ENCODE measurements at places on chromosomes 7 and 10.
A peak's percentile ranks its signal among the peaks of the same experiment; 100 is the strongest.

GRCh38 chr10:33190406-33190805 lies 144.1 kb downstream of the NRP1 start:
- no peak for DNase-seq

DNA sequence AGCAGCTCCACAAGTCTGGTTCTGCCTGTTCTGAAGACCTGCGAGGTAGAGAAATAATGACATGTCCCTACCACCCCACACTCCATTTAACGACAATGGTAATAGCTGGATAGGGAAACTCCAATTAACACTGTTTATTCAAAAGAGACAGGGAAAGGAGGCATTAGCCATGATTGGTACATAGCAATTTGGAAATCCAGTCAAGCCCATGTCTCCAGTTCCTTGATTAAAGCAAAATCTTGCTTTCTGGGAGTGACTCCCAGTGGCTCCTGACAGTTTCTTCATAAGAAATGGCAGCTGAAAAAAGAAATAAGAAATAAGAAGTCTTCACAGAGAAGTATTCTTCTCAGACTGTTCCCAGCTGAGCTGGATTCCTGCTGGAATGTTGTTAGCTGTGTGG lies 140.7 kb upstream of the LYZL2 start:
- DNase-seq = no peak

- no peak for DNase-seq
Observed at GRCh38 chr7:47407821-47408674, 173.9 kb downstream of the TNS3 start.

DNA sequence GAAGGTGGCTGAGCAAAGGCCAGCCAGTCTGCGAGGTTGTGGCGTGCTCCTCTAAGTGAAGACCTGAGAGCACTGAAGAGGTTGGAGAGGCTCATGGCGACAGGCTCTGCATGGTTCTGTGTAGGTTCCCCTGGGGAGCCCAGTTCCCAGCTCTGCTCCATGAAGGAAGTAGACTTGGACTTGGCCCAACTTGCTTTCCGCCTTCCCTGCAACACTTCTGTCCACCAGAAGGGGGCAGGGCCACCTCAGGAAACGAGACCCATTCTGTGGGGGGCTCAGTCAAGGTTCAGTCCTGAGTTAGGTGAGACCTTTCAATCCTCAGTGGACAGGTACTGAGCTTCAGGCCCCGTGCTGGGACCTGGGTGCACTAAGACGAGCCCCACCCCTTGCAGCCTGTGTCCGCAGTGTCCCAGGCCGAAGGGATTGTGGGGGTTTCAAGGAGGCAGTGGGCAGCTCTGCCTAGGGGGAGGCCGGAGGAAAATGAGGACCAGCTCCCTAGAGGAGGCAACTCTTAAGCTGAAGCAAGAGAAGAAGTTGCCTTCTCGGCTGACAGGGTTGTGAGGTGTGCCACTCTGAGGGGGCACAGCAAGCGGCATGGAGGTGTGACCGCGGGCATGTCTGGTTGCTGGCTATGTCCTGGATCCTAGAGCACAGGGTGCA lies 15.0 kb upstream of the PCBD1 start:
- DNase-seq = no peak

DNA sequence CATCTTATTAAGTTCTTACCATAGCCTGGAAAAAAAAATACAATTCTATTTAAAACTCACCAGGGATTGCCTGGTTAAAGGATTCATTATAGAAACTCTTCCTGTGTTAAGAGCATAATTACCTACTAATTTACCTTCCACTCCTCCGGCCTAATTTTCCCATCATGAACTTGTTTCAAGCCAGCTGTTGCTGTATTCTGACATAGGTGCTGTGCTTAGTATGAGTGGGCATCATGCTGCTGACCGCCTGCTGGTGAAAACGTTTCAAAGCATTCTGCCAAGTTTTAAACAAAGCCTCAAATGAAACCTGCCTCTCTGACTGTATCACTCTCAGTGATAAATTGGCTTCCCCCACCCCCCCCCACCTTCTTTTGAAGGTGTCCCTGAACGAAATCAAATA lies 47.8 kb upstream of the KCNMA1 start:
- no peak for DNase-seq

DNA sequence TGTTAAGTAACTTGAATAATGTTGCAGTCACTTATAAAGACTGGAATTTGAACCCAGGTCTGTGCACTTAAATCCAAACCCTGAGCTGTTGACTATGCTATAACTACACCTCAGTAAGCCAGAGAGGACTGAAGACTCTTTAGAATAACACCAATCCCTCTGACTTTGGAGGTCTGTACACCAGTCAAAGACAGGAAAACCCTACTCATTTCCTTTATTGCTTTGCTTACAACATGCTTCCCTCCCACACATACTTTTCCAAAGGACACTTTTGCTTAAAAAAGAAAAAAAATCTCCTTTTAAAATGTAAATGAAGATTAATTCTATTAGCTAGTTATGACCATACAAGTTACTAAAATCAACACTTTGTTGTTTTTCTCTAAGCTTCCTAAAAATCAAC lies 184.7 kb upstream of the KCTD7 start:
- DNase-seq = no peak

DNA sequence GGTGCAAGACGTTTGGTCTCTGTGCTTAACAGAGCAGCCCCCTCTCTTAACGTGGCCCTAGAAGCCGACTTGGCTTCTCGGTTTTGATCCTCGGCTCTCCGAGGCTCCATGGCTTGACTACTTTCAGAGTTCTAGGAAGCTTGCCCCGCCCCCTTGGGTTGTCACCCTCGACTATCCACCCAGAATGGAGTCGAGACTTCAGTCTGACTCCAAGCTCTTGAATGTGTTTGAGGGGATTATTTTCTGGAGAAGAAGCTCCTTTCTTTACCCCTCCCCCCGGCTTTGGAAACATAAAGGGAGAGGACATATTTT lies 448 bp downstream of the SEC24C start:
- peak; percentile 72 for DNase-seq

- no peak for DNase-seq
Observed at GRCh38 chr7:80773787-80774508, 135.5 kb downstream of the CD36 start.

GRCh38 chr7:144109283-144109682 lies at the start of gene OR2A2:
OR2A2 (plus strand) TSS chr7:144109583; CDS start chr7:144109583, 0 bp downstream.
- DNase-seq = no peak

GRCh38 chr10:30353851-30354250 lies 4.8 kb upstream of the MTPAP start:
- no peak for DNase-seq

- no peak for DNase-seq
Observed at GRCh38 chr7:40093631-40094350, 40.6 kb downstream of the MPLKIP start.

DNA sequence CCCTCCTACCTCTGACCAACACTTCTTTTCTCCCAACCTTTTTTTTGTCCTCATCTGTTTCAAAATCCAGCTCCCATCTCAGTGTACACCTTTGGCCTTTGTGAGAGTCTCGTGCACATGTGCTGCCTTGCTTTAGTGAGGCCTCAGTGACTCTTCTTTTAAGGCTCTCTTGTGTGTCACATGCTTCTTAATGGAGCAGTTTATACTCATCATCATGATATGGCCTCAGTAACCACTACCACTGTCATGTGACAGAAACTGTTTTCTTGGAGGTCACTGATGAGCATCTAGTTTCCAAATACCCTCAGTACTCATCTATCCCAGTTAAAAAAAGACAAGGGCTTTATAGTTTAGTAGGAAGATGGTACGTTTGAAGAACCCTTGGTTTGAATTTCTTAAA lies 8.1 kb upstream of the ARHGAP22 start:
- DNase-seq = no peak

DNA sequence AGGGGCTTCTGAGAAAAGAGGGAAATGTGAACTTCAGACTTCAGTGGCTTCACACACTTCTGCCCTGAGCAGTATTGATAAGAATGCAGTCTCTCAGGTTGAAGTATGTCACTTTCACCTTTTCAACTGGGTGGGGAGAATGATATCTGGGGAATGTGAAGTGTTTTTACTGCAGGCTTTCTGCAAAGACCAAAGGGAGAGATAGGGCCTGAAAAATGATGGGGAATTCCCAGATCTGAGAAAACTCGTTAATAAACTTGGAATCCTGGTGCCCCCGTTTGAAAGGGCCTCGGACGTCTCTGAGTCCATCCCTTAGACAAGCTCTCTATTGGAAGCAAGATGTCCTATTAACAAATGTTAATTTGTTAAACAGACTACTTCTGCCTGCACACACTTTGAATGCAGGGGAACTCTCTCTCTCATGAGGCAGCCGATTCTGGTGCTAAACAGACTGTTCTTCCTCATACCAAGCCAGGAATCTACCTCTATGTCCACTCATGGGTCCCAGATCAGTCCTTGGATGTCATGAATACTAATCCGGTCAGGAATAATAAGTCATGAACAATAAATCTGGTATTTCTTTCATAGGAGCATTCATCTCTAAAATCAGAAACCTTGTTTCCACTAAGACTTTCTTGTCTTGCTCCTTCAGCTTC lies 193.6 kb downstream of the JCAD start:
- no peak for DNase-seq

DNA sequence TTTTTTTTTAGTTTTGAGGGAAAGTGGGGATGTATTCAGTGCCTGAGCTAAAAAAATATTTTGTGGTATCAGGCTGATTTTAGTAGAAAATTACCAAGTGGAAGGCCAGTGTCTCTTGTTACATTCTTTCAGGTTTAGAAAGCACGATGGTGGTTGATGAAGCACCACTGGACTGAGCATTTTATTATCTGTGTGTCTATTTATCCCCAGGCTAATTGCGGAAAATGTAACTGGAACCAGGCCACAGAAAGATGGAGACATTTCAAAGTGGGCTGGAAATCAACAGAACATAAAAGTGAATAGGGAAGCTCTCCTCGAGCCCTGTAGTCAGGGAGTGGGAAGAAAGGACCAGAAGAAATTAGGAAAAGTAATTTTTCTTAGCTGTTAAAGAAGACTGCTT lies 261.0 kb downstream of the STK31 start:
- no peak for DNase-seq

DNA sequence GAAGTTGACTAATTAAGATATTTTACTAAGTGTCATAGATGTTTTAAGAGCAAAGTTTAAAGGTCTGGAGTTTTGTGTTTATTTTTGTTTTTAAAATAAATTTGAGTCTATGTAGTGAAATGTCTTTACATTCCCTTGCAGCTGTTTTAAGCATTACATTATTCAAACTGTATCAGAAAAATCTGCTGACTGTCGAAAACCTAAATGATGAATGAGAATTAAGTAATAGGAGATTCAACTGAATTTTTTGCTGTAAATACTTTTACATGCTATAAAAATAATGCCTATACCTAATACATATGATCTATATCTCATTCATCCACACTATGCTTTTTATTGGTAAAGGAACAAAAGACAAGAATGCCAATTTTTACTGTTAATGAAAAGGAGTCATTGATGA lies 227.2 kb downstream of the CSTF2T start:
- DNase-seq = no peak

DNA sequence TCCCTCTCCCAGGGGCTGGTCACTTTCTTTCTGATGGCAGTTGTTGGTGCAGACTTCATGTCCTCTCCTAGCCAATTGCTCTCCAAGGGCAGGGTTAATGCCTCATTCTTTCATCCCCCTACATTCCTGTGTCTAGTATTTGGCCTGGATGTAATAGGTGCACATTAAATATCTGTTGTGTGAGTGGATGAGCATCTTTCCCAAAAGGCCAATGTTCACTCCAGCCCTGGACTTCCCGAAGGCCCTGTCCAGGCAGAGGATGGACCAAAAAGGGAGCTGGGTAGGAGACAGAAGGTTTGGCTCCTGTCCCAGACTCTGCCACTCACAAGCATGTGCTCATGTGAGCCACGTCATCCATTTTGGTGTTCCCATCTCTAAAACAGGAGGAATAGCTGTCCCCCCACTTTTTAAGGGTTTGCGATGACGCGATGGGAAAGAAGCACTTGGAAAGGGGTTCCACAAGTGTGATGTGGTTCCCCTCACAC lies 47.5 kb downstream of the RGS10 start:
- DNase-seq = no peak

DNA sequence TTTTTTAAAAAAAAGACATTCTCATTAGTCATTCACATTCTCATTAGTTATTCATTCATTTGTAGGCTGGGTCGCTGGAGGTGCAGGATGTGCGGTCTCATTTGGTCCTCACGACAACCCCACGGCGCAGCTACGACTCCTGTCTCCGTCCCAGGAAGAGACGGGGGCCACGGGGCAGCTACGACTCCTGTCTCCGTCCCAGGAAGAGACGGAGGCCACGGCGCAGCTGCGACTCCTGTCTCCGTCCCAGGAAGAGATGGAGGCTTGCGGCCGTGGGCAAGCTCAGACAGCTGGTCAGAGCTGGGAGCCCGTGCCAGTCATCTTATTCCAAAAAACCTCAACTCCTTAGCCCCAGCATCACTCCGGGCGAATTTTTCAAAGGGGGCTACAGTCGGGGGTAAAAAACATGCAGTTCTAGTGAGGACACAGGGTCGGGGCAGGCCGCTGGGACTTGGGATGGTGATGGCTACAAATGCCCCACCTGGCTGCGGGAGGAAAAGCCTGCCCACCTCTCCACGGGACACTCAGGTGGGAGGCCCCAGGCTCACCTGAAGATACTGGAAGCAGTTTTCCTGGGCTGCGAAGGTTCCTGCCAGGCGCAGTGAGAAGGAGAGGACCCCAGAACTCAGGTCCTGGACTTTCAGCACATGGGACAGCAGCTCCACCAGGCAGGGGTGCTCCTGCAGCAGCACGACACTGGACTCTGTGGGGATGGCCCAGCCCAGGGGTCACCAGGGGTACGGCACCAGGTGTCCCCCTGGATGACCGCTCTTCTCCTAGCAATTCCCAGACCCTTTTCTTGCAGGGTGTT lies 8.3 kb downstream of the BRAT1 start:
- no peak for DNase-seq

DNA sequence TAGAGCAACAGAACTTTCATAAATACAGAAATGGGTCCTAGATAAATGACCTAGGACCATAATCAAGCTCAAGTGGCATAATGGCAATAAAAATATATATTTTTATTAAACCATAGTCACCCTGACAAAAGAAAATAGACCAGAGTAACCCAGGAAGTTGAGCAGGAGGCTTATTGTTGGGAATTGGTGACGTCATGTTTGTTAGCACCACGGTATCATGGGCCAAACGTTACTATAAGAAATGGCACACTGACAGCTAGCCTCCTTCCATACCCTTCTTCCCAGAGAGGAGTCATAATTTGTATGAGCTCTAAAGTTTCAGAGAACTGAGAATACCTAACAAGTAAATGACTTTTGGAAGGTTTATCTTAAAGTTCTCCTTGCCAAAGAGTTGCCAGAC lies 1698.2 kb downstream of the REEP3 start:
- DNase-seq = no peak

DNA sequence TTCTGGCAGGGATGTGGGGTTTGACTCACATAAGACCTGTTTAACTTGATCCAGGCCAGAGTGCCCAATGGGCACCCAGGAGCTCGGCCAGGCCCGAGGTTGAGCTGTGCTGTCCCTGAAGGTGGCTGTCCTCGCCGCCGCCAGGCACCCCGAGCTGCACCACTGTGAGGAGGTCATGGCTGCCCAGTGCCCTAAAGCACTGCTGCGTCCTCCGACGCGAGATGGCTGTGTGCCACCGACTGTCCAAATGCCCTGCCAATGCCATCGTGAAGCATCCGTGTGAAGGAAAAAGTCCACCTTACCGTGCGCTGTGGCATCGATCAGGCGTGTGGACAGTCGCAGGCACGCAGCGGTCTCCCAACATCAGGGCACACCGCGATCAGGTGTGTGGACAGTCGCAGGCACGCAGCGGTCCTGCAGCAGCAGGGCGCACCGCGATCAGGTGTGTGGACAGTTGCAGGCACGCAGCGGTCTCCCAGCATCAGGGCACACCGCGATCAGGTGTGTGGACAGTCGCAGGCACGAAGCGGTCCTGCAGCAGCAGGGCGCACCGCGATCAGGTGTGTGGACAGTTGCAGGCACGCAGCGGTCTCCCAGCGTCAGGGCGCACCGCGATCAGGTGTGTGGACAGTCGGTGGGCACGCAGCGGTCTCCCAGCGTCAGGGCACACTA lies 120.3 kb downstream of the VIPR2 start:
- no peak for DNase-seq

GRCh38 chr7:34222316-34222715 lies 317.0 kb downstream of the BMPER start:
- no peak for DNase-seq
